ENCODE measurements at places on chromosomes 1 and 21.

GRCh38 chr1:235108185-235108593, 20.4 kb downstream of the TOMM20 start:
- no peak for DNase-seq

- DNase-seq: no peak
These were observed 169.4 kb downstream of the ASTN1 start for GRCh38 chr1:176994931-176995596.

DNA sequence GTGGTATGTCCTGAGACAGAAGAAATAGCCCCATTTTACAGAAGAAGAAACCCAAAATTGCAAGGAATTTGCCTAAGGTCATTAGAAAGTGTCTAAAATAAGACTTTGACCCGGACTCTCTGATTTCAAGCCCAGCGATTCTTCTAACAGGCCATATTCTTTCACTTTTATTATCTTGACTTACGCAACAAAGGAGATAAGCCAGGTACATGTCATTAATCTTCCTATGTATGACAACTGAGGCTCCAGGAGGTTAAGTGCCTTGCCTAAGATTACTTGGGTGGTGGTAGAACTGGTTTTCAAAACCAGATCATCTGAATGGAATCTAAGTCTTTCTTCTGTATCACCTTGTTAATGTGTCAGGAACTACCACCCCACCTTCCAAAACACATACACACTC, 124.3 kb downstream of the PBX1 start:
- no peak for DNase-seq

DNA sequence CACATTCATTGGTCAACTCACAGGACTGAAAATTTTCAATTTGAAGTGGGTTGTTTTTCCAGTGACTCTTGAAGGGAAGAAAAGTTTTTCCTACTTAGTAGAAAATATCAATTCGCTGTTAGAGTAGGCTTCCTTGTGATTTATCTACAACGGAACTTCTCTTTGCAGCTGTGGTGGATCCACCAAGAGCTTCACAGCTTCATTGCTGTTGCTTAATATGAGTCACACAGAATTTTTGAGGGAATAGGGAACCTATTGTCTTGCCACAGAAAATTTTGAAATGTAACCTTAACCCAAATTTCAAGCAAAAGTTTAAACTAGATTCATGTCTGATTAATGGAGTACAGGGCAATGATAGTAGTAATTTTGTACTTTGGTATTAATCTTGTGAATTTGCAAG, 58.4 kb upstream of the IFI44L start:
- DNase-seq: no peak

DNA sequence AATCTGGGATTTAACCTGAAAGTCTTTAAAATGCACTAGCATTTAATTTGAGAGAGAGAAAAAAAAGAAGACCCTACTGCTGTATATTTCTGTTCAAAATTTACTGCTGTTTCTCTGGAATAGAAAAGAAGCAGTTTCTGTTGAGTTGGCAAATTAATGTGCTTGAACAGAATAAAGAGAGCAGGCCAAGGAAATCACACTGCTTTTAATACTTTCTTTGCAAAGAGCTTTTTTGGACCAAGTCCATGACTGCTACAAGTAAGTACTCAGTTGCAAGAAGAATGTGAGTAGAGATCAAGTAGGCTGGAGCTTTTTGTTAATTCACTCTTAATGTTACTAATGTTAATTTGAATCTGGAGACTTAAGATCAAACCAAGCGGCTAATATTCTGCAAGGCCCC, 336.2 kb upstream of the SGIP1 start:
- no peak for DNase-seq

DNA sequence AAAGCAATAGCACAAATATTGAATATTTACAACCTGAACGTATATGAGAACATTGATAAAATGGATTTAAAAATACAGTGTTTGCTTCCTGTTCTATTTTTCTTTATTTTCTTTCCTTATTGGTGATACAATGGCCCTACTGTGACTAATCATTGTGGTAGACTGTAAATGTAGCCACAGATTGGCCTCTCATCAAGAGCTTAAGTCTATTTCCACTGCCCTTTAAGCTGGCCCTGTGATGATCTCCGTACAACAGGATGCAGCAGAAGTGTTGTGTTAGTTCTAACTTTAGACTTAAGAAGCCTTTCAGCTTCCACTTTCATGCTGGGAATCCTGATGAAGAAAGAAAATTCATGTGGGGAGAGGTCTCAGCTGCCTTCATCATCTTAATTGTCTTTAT, 285.6 kb upstream of the B3GALT2 start:
- DNase-seq: no peak

DNA sequence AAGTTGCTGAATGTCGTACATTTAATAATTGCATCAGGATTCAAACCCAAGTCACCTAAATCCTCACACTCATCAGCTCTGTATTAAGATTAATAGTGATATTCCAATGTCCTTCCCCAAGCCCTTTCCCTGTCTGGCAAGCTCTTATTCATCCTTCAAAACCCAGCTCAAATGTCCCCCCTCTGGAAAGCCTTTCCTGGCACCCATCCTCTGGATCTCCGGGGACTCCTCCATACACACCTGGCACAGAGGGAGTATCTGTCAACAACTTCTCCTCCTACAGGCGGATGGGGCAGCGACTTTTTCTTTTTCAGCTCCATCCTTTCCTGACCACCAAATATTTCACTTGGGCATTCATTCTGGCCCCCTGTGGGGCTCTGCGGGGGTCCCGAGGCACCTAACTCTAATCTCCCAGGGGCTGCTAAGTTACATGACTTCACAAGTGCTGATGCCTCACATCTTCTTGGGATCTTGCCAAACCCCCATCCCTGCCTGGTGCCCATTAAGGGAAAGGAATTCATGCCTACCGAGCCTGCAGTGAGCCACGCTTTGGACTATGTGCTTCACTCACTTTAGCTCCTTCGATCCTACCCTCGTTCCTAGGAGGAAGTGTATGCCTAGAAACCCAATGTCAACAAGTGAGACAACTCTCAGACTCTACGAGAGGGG, 15.2 kb downstream of the TINAGL1 start:
- no peak for DNase-seq

- no peak for DNase-seq
These were observed 34.5 kb downstream of the EBNA1BP2 start for GRCh38 chr1:43137445-43138052.

GRCh38 chr21:31729622-31730343, 2.1 kb downstream of the SCAF4 start:
- no peak for DNase-seq

- DNase-seq: no peak
These were observed 1.1 kb upstream of the KNCN start for GRCh38 chr1:46552357-46553237.

DNA sequence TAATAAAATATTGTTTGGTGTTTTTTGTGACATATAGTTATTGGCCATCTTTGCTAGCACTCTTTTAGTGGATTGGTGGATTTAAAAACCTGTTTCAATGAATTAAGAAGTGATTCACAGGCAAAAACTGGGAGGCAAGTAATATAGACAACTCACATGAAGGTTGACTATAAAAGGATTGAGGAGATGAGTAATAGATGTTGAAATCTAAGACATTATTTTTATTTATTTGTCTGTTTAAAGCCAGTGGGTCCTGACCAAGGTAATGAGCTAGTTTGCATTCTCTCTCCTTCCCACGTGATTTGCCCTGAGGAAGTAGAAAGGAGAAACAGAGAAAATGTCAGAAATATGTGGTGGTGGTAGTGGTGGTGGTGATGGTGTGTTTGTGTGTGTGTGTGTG, 351.5 kb upstream of the ZP4 start:
- no peak for DNase-seq

- no peak for DNase-seq
These were observed 365.5 kb downstream of the PRDM2 start for GRCh38 chr1:14065486-14065885.

GRCh38 chr1:182614796-182615454, 10.7 kb upstream of the RGS16 start:
- no peak for DNase-seq

GRCh38 chr21:34313116-34313515, 50.7 kb upstream of the KCNE2 start:
- DNase-seq: no peak

DNA sequence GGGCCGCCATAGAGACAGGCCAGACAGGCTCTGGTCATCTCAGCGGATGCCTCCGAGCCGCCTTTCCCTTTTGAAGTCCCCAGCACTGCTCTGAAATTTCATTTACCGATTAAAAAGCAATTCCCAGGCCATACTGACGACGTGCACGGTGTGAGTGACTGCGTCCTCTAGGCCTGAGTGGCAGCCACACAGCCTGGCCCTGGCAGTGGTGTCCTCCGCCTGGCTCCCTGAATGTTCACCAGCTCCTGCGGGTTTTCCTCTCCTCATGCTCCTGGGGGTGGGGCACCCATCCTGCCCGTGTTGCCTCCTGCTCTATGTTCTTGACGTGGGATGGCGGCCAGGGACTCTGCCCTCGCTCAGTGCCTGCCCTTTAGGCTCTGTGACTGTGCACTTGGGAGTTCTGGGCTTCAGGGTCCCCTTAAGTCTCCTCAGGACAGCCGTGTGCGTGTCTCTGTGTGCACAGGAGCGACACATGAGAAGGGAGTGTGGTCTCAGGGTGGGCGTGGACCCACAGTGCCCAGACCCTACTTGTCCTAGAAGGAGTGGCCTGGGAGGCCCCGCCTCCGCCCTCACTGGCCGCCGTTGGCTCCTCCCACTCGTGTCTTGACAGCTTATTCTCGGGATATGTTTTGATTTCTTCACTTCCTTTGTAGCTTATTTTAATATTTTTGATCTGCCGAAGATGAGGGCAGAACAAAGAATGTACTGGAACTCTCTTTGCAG, 3.6 kb downstream of the SKI start:
- DNase-seq: peak; percentile 18

- DNase-seq: peak; percentile 87
These were observed 5.3 kb downstream of the DSCAM start for GRCh38 chr21:40841524-40842196.

DNA sequence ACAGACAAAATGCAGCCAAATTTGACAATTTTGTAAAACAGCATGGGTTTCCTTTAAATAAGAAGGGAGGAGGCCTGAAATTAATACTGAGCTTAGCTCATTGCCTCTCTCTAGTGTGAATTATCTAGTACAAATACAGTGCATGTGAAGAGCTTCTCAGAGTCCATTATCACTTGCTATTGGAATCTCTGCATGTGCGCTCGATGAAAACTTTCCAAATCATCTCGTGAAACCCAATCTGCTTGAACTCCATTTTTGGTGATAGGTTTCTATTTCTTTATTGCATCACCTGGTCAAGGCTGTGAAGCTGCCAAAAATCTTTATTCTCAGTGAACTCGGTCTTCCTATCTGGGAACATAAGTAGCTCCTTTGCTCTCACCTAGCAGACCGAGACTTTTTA, 49.5 kb upstream of the LYPLAL1 start:
- no peak for DNase-seq

DNA sequence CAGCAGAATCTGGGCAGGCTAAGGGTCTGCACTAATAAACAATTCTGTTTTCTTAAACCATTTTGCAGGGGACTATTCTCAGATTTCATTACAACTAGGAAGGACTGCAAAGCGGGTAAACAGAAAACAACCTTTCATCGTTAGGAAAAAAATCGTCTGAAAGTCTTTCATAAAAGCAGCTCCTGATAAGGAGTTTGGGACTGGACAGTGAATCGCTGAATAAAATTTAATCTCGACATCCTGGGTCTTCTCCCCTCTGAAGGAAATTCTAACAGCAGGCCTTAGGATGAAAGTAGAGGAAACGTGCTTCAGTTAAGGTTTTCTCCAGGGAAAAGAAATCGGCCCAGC, 471 bp upstream of the MTF2 start:
- DNase-seq: no peak

DNA sequence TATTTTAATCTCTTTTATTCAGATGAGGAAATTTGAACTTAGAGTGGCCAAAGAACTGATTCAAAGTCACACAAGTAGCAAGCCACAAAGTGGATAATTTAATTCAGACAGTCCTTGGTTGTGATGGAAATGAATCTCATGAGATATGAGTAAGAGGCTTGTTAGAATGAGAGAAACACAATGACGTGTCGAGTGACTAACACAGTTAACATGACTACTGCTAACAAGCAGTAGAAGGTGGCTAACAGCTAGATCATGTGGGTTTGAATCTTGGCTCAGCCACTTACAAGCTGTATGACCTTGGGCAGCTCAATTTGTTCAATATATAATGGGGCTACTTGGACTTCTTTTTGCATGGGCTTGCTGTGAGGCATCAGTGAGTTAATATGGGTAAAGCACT, 104.5 kb upstream of the LMO4 start:
- DNase-seq: no peak

GRCh38 chr1:36305915-36306209, 306 bp upstream of the SH3D21 start:
- DNase-seq: no peak

DNA sequence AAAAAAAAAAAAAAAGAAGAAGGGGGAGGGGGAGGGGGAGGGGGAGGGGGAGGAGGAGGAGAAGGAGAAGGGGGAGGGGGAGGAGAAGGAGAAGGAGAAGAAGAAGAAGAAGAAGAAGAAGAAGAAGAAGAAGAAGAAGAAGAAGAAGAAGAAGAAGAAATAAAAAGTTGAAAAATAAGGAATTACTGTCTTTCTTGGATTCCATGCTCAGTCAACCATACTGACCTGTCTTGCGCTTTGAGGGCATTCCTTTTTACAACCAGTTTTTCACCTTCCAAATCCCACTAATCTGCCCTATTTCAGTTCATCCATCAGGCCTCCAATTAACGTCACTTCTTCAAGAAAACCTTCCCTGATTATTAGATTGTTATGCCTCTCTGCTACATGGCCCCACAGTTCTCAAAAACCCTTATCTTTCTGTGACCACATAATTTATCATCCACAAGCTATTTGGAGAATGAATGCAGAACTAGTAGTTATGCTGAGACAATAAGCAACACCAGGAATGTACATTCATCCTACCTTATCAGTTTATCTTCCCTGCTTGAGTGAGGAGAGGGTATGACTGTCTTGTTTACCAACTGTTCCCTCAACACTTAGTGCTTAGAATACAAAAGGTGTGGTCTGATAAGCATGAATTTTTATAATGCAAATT, 57.5 kb upstream of the GUCA2A start:
- DNase-seq: no peak

GRCh38 chr21:20308586-20309315, 689.5 kb upstream of the NCAM2 start:
- no peak for DNase-seq

DNA sequence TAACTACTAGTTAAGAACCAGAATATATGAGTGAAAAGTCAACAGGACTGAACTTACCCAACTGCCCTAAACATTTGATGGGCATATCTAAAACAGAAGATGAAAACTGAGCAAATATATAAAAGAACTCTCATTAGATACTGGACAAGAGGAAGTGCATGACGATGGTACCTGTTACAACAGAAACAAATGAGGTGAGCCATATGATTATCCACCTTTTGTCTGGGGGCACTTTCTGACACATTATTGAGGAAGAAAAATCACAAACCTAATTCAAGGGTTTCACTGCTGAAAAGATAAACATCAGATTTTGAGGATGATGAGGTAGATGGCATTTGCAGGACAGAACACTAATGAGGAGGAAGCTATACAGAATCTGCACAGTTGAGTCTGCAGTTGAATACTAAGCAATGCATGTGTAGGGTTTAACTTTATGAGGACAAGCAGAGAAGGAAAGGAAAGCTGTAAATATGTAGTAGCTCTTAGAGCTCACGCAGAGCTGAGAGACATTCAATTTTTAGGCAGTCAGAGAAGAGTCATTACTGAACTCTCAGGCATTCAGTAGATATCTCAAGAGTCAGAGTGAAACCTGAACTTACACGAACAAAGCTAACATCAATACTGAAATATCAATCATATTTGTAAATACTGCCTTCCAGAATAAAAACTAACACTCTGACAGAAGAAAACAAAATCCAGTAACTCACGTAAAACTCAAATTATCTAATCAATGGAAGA, 262.1 kb downstream of the AKT3 start:
- DNase-seq: no peak

Measured in NCI-H187 (cell line).